Aortic smooth muscle cell (primary cell): ENCODE measurements at places on chromosomes 2 and 18. TPM values are rescaled to one million over a fixed set of nuclear protein-coding genes. Genes with fewer than 3 reads are reported as not detected.

The FSHR gene
- total RNA-seq, result not detected in 2 replicates

The DUSP11 gene
- 24.4 and 24.6 TPM in 2 replicates for total RNA-seq

The FAM124B gene
- 2.1 and 3.6 TPM in 2 replicates for total RNA-seq

The LYPD6 gene
- total RNA-seq, result 0.06 and 0.13 TPM in 2 replicates

The WDR33 gene
- 22.3 and 27.9 TPM in 2 replicates for total RNA-seq

The EFEMP1 gene
- 1,165 and 1,581 TPM in 2 replicates for total RNA-seq

The BMP10 gene
- total RNA-seq, result not detected in 2 replicates

The VIT gene
- total RNA-seq, result 0.12 and 0.13 TPM in 2 replicates

The ANKRD62 gene
- total RNA-seq, result under 0.01 TPM in 1 of 2 replicates, not detected in the other

The METAP1D gene
- total RNA-seq, result 4.1 and 7.1 TPM in 2 replicates
